ENCODE measurements at places on chromosomes 6 and 20. TPM values are rescaled to one million over a fixed set of nuclear protein-coding genes. Genes with fewer than 3 reads are reported as not detected.

Gene SLC17A3
- total RNA-seq, result 0.18 TPM

Gene GMEB2
- total RNA-seq, result 17.6 TPM

Gene IL20RA
- total RNA-seq, result not detected

Gene PRR3
- 16.1 TPM for total RNA-seq

Gene KIAA1755
- total RNA-seq, result not detected

Gene CLPSL1
- not detected for total RNA-seq

Gene LY6G5C
- total RNA-seq, result 2.2 TPM

Gene HTR1E
- not detected for total RNA-seq

Gene ADTRP
- total RNA-seq, result 12.9 TPM

Gene OXT
- 1.0 TPM for total RNA-seq

Gene SYS1
- total RNA-seq, result 24.8 TPM

Gene RIPOR3
- not detected for total RNA-seq

Gene FAM83D
- 13.4 TPM for total RNA-seq

Gene MUC22
- total RNA-seq, result not detected

Gene HLA-DRB5
- total RNA-seq, result 3.7 TPM

Gene TFAP2A
- total RNA-seq, result not detected

Gene MAFB
- 0.15 TPM for total RNA-seq

Gene SLC22A16
- total RNA-seq, result not detected

Gene MYB
- 6.4 TPM for total RNA-seq

Gene PPT2
- 10.7 TPM for total RNA-seq

Gene ETV7
- total RNA-seq, result 5.2 TPM

Gene NNAT
- 0.20 TPM for total RNA-seq

Gene PSMB1
- total RNA-seq, result 137 TPM

Gene RALY
- total RNA-seq, result 195 TPM

Gene GNRH2
- 1.2 TPM for total RNA-seq

Gene OR2B6
- total RNA-seq, result not detected

Gene SIRPA
- total RNA-seq, result not detected

Gene PROKR2
- total RNA-seq, result not detected
